HFFc6 (cell line): ENCODE measurements at places on chromosomes 2 and 18. TPM values are rescaled to one million over a fixed set of nuclear protein-coding genes. Genes with fewer than 3 reads are reported as not detected.

DNA sequence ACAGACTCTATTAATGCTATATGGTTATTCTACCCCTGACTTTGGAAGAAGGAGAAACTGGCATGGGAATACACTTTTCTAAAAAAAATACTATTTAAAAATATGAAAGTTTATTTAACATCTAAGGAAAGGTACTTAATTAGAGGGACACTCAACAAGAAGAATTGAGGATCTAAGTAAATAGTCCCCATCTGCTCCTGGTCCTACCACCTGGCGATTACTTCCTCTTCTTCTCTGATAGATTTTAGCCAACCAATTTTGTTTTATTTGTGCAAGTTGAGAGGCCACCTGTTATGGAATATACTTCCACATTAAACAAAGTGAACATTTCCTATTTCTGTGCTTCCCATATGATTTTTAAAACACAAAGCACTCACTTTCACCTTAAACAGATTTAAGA, 111.7 kb downstream of the BCL2 start:
- no peak overlapping the region for H3K4me3 ChIP-seq
- no peak overlapping the region for H3K27ac ChIP-seq
- H3K36me3 ChIP-seq = no peaks in the 10 kb centered on the region
- DNase-seq = no peak

DNA sequence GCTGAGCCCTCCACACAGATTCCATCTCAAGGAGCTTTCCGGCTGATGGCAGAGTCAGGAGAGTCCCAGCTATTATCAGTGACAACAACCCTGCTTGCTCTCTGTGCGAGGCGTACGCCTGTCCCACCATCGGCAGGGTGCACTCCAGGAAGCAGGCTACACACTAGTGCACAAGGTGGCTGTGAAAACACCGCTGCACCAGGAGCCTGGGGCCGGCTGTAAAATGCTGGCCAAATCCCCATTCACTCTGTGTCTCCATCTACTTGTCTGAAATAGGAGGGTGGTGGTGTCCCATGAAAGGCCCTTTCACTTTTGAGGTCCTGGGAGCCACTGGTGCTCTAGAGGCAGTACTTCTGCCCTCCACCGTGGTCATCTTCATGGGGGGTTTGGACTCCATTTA, 183.2 kb upstream of the SMAD2 start:
- DNase-seq = no peak
- H3K36me3 ChIP-seq = no peaks in the 10 kb centered on the region
- H3K27me3 ChIP-seq = peaks cover 21% of the 10 kb centered on the region
- no peak overlapping the region for H3K4me3 ChIP-seq

The MARCHF7 gene
- 70.3 to 91.1 TPM (median 80.4 TPM) in 3 replicates for total RNA-seq

- no peak overlapping the region for H3K27ac ChIP-seq
- DNase-seq = no peak
- H3K27me3 ChIP-seq = peaks cover 23% of the 10 kb centered on the region
- H3K4me1 ChIP-seq = no peaks in the 10 kb centered on the region
These were observed 48.9 kb downstream of the LDLRAD4 start for GRCh38 chr18:13267431-13267873.

- H3K36me3 ChIP-seq = peaks cover under 1% of the 10 kb centered on the region; the same call in 1 of the 2 replicates
- peaks cover 1% of the 10 kb centered on the region; the same call in 1 of the 2 replicates for H3K27me3 ChIP-seq
- H3K4me3 ChIP-seq = no peak overlapping the region
- H3K4me1 ChIP-seq = peaks cover 39% of the 10 kb centered on the region
- H3K27ac ChIP-seq = peak overlapping the region; percentile 87
- no peak for DNase-seq
These were observed 151.1 kb upstream of the RIOK3 start for GRCh38 chr18:23301972-23302371.

The PTPRM gene
- 39.4 to 55.1 TPM (median 41.4 TPM) in 3 replicates for total RNA-seq
